Muscle of back (tissue), 13 donors: ENCODE measurements at places on chromosomes 12 and 14. TPM values are rescaled to one million over a fixed set of nuclear protein-coding genes. Genes with fewer than 3 reads are reported as not detected.

Gene RILPL2
- polyA plus RNA-seq, result 1.5 TPM

Gene SRRM4
- 0.27 TPM for polyA plus RNA-seq

Gene ITGA7
- polyA plus RNA-seq, result 408 TPM

Gene AGAP2
- 9.0 TPM for polyA plus RNA-seq

Gene KCNMB4
- polyA plus RNA-seq, result 15.6 TPM

Gene COCH
- 7.1 TPM for polyA plus RNA-seq

Gene ACIN1
- polyA plus RNA-seq, result 183 TPM

Gene ETFBKMT
- 2.5 TPM for polyA plus RNA-seq

Gene MYF5
- polyA plus RNA-seq, result 37.2 TPM

Gene UBE2N
- polyA plus RNA-seq, result 90.2 TPM

Gene AMIGO2
- polyA plus RNA-seq, result 3.0 TPM

DNA sequence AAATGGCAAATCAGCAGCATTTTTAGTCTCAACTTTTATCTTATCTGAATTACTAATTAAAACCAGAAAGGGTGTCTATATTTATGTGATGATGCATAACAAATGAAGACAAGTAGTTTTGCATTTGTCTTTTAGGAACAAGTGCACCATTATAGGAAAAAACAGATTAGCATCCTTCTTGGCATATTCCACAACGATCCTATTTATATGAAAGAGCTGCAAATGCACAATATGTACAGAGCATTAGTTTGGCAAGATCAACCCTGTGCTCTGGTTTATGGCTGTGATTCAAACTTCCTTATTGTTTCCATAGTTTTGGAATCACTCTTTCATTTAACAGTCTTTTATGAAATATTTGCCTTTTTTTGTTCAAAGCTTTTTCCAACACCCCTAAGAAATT lies 486.8 kb downstream of the KCNH5 start:
- DNase-seq, result no peak

GRCh38 chr12:50515587-50515986 lies 10.8 kb downstream of the DIP2B start:
- no peak for DNase-seq

- DNase-seq, result no peak
Observed at GRCh38 chr12:79877246-79877645, 57.7 kb downstream of the PPP1R12A start.

GRCh38 chr14:59254911-59255545 lies 66.6 kb downstream of the DAAM1 start:
- DNase-seq, result peak; percentile 58

DNA sequence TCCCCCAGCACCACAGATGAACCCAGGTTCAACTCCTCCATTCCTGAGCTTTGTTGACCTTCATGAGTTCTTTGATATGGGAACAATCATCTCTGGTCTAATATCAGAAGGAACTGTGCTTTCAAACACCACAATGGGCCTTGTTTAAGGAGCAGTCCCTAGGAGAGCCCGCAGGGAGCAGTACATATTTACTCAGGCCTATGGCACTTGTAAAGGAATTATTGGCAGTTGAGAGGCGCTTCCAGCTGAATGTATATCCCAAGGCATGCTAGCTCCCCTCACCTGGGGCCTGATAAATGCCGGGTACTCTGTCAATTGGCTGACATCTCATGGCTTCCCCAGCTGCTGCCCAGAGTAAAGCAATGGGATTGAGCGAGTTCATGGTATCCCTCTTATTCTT lies 76.2 kb downstream of the ZFP36L1 start:
- no peak for DNase-seq

DNA sequence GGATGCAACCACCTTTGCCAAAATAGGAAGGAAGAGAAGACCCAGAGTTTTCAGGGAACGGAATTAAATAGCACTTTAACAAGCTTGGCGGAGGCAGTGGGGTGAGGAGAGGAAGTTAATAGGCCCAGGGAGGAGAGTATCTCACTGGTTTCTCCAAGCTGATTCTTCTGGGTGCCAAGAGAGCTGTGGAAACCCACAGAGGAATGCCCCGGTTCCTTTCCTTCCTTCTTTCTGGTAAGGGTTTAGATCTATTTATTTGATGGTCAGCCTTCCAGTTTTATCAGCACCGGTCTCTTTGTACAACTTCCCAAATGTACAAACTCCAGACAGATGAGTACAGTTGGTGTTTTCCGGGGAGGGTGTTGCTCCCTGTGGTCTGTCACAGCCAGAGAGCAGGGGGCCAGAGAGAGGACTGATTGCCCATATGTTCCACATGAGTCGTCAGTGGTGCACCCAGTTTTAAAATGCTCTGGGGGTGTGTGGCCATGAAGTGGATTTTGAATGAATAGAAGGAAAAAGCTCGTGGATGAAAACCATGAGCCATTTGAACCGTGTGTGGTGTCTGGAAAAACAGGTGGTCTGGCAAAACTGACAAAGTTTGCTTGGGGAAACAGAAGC lies 26.6 kb downstream of the PRKCH start:
- DNase-seq, result no peak

GRCh38 chr14:75399843-75400775 lies 27.7 kb upstream of the JDP2 start:
- peak; percentile 72 for DNase-seq

- peak; percentile 56 for DNase-seq
Observed at GRCh38 chr14:56487090-56487667, 92.4 kb upstream of the TMEM260 start.

DNA sequence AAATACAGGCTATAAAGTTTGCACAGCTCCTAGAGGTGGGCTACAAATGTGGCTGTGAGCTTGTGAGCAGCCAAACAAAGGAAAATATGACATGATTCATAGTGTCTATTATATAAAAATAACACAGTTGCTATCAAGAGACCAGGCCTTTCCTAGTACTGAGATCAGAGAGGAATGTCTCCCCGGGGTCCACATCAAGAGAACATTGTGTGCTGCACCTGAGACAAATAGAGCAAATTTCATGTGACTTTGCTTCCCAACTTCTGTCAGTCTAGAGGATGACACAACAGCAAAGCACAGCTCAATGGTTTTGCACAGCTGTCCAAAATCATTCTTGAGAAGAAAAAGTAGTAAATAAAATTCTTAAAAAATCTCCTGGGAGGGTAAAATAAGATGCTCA lies 297.5 kb upstream of the PRKD1 start:
- DNase-seq, result peak; percentile 53

DNA sequence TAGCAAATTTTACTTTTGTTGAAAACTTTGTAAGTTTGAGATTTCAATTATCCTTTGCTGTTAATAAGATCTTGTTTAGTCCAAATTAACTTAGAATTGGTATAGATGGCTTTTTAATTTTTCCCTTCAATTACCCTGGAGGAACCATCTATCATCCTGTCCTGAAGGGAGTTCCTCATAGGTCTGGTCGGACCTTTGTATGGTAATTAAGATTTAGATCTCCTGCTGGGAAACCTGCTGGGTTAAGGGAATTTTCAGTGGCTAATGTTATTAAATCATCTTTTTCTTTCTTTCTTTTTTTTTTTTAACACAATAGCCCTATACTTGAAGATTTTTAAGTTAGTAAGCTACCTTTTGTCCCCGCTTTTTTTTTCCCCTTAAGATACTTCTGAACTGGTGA lies 63.0 kb upstream of the PRMT8 start:
- DNase-seq, result no peak

DNA sequence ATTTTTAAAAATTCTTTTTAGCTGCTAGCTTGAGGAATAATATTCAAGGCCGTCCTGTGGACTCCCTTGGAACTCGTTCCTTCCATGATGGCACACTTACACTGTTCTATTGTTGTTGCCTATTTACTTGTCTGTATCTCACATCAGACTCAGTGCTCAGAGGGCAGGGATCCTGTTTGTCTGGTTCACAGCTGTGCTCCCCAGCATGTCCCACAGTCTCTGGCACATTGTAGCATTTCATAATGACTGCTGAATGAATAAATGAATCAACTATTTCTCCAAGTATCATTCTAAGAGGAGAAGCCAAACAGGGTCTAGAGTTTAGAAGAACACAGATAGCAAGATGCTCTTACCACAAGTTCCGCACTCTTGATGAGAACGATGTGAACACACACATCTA lies 48.0 kb downstream of the NTN4 start:
- DNase-seq, result no peak

GRCh38 chr14:67722293-67722692 lies 20.6 kb downstream of the RDH12 start:
- DNase-seq, result peak; percentile 79

GRCh38 chr12:59847127-59847526 lies 251.3 kb downstream of the SLC16A7 start:
- DNase-seq, result no peak

DNA sequence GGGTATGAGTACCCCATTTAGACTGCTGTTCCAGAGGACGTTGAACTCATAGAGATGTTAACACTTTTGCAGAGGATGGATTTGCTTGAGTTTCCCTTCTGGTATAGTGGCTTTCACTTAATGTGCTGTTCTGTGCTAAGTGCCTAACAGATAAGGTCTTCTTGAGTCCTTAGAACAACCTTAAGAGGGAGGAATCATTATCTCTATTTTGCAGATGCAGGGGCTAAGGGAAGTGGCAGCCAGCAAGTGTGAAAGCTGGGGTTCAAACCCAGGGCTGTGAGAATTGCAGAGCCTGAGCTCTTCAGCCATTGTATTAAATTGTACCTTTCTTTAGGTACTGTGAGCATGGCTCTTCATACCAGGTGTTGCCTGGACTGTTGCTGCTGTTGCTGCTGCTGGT lies 122.1 kb upstream of the NRXN3 start:
- no peak for DNase-seq

- peak; percentile 31 for DNase-seq
Observed at GRCh38 chr12:105253866-105254513, 18.0 kb upstream of the APPL2 start.

DNA sequence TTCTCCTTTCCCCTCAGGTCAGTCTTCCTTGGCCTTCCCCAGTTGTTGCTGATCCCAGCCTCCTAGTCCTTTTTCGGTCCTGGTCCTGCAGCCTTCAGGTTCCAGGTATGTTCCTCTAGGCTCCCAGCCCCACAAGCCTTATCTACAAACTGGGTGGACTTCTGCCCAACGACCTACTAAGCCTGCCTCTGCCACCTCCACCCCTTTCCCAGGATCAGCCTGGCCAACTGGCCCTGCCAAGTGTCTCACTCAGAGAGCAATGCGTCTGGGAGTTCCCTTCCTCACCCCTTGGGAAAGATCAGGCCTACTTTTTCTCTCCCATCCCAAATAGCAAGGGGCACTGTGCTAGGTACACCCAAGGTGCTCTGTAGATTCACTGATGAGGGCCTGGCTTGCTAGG lies at the start of gene SERPINA12:
TSS of gene SERPINA12 (minus strand) at position 114 of the 400 bp plus-strand sequence. CDS start 11,072 bp downstream, outside the sequence.
- DNase-seq, result no peak

GRCh38 chr12:119227292-119227691 lies 48.6 kb downstream of the HSPB8 start:
- no peak for DNase-seq

DNA sequence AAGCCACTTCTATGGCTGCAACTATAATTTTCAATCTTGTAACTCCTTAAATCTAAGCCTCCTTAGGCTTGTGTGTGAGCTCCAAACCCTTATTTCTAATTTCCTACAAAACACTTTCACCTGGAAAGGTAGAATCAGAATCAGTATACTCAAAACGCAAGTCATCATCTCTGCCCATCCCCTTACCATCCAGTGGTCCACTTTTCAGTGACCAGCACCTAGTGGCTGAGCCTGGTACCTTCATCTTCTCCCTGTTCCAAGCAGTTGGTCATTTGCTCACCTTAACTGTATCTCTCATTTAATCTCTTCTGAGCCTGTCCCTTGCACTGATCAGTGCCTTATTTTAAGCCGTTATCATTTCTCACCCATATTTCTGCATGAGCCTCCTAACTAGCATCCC lies 107.9 kb downstream of the PPM1H start:
- DNase-seq, result no peak

GRCh38 chr12:64780531-64781279 lies 21.5 kb upstream of the GNS start:
- peak; percentile 27 for DNase-seq

DNA sequence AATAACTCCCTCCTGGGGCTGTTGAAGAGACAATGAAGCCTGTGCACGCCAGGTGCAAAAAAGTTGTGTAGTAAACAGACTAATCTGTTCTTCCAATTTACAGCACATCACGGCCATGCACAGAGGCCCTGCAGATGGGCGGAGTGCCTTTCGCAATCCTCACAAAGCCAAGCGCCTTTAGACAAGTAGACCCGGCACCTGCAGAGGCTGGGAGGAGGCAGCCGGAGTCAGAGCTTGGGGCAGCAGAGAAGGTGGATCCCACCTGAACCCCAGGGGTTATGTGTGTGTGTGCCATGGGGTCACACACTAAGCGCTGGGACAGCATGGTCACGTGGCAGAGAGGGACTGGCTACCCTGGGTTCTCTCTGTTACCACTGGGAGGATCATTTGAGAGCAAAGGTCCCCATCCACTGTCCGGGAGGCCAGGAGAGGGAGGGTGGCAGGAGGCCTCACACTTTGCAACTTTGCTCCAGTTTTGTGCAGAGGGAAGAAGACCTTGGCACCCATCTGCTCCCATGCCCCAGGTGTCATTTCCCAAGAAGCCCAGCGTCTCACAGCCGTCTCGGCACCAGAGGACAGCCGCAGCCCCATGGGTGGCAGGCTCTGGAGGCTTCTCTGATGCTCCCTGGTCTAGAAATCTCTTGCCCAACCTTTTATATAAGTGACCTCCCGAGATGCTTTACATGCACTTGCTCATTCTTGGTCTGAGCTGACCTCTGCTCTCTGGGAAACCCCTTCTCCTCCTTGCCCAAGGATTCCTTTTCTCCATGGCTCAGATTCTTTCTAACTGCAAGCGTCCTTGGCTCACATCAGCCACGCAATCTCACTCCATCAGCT lies 80.0 kb upstream of the DICER1 start:
- no peak for DNase-seq
